Inflammatory macrophage (primary cell): ENCODE measurements at places on chromosomes 4 and X.
A peak's percentile ranks its signal among the peaks of the same experiment; 100 is the strongest.

GRCh38 chr4:155777971-155778735 lies 19.3 kb downstream of the GUCY1B1 start:
- no peak for DNase-seq

- DNase-seq, result no peak
These were observed 208.9 kb downstream of the GBA3 start for GRCh38 chr4:22901631-22902030.

DNA sequence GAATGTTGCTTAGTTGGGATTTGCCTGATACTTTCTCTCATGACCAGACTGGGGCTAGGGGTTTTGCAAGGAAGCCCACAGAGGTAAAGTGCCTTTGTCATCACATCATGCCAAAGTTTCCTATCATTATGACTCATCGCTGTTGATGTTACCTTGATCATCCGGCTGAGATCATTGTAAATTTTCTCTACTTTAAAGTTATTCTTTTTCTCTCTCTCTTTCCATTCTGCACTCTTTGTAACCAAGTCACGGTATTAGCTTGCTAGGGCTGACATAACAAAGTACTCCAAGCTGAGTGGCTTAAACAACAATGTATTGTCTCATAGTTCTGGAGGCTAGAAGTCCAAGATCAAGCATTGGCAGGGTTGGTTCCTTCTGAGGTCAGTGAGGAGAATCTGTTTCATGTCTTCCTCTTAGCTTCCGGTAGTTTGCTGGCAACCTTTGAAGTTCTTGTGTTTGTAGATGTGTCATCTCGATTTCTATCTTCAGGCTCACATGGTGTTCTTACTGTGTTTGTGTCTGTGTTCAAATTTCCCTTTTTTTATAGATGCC lies 113.0 kb downstream of the DTHD1 start:
- no peak for DNase-seq

DNA sequence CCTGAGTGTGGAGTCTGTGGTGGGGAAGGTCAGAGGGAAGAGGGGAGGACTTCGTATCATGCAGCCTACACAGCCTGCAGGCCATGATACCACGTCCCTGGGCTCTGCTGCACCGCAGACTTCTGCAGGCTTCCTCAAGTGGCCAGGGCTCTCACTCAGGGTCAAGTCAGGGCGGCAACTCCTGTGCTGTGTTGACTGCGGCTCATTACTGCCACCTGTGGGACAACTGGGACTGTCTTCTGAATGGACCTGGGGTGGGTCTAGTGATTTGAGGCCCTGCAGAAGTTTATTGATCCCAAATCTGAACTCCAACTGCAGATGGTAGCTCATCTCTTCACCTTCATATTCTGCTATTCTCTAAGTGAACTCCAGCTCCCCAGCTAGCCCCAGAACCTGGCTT lies 167.1 kb downstream of the NSUN7 start:
- peak; percentile 55 for DNase-seq

DNA sequence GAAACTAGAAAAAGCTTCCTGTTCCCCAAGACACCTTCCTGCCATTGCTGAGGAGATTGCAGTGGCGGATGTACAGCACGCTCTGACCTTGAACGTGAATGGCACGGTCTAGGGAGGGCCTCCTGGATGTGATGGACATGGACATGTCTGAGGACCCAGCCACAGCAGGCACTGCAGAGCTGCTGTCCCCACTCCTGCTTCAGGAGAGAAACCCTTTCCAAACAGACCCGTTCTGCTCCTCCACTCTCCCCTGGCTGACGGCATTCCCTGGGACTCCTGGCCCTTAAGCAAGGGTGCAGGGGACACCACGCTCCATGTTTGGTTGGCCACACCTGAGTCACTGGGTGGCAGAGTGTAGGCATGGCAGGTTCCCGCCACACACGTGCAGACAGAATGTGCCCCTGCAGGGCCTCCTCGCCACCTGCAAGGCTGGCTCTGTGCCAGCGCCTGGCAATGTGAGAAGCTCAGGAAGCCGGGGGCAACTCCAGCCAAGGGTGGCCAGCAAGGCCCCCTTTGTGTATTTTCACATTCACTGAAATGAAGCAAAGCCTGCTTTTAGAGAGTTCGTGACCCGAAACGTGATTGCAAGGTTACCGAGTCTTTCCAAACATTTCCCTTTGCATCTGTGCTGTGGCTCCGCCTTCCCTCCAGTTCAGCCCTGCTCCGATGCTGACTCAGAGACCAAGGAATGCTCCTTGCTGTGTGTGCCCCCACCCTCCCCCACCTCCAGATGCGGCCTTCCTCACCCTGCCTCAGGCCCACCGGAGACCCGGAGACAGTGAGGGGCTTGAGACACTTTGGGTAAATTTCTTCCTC lies 46.1 kb downstream of the HTRA3 start:
- DNase-seq, result no peak
